ENCODE measurements at places on chromosomes 2 and 18.

GRCh38 chr2:67945940-67946339, 116.9 kb downstream of the C1D start:
- no peak for DNase-seq

DNA sequence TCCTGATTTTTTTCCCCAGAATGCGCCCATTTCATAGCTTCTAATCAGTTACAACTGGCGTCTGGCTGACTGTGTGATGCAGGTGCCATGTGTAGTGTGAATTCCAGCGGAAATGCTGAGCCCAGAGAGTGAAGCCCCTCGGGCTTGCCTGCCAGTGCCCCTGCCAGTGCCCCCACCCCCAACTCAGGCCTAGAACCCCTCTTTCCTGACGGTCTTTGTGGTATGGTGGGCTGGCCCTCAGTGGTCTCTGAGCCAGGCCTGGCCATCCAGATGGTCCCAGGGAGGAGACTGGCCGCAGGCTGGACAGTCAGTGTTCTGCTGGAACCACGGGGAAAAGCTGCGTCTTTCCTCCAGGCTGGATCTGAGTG, 3.1 kb downstream of the RAMP1 start:
- DNase-seq = no peak

GRCh38 chr18:47932603-47933002, 2.1 kb upstream of the SMAD2 start:
- no peak for DNase-seq

GRCh38 chr18:75314606-75315005, 104.0 kb downstream of the TSHZ1 start:
- no peak for DNase-seq

- peak; percentile 96 for DNase-seq
Observed at GRCh38 chr2:141341444-141341843, 789.4 kb downstream of the LRP1B start.

DNA sequence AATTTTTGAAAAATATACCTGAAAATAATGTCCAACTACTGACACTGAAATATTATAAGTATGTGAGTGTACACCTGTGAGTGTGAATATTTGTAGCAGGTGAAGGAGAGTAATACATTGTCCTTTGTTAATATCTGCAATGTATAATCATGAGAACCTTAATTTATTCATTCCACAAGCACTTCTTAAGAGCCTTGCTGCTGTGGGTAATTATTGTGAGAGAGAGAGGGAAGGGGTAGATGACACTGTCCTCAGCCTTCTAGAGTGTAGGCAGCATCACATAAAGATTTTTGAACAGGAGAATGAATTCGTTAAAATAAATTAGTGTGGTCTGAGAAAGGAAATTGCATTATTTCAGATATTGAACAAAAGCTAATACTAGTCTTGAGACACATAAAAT, 157.2 kb downstream of the MAP2 start:
- DNase-seq = no peak

DNA sequence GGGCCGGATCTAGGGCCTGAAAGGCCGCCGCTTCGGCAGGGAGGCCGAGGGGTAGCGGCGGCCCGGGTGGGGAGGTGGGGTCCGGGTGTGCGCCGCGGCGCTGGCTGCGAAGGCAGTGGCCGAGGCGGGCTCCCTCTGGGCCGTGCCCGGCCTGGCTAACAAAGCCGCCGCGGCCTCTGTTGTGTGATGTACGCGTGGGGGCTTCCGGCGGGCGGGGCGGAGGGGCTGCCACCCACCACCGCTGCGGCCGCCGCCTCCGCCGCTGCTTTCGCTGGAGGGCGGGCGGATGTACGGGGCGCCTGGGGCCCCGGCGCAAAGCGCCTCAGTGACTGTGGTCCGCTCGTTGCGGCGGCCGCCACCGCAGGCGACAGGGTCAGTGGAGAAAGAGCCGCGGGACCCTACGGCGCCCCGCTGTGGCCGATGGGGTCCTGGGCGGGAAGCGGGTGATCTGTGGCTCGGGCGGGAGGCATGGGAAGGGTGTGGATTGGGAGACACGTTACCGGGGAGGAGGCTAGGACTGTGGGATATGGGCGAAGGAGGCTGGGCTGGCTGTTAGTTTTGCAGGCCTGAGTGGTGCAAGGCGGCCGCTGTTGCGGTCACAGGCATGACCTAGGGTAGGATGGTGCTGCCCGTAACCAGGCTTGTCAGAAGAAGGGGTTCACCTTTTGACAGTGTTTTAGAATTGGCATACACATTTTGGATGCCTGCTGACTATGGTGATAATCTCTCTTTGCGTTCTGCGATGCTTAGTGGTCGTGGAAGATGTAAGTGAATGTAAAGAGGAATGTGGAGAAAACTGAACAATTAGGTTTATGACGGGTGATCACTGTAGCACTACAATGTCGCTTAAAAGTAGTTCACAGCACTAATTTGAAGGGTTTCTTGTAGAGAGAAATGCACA, 662 bp downstream of the BZW1 start:
- DNase-seq = peak; percentile 59
